ENCODE measurements at places on chromosomes 13 and 19.

DNA sequence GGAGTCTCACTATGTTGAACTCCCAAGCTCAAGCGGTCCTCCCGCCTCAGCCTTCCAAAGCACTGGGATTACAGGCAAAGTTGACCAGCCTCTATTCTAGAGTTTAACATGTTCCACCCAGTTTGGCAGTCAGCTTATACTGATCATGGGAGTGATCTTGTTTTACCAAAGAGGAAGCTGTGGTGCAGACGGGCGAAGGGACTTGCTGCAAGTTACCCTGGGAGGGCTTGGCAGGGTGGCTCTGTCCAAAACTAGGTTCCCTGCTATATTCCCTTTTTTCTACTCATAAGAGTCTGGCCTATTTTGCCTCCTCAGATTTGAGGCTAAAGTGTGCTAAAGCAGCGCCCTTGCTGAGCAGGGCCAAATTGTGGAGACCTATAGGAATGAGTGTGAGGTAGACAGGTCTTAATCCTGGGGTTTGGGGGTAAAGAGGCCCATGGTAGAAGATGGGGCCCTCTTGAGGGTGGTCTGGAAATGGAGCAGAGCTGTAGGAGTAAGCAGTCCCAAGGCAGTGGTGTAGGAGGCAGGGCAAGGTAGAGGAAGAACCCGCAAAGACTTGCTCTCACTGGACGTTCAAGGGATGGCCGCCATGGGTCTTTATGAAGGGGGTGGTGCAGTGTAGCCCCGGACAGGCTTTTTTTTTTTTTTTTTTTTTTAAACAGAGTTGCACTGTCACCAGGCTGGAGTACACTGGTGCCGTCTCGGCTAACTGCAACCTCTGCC lies 3.3 kb downstream of the RPS19 start:
- no peak for DNase-seq

GRCh38 chr19:796692-797527 lies at the start of gene PTBP1:
TSS of gene PTBP1 (plus strand) at chr19:797452. CDS start at chr19:797498, 46 bp downstream.
- peak; percentile 100 for DNase-seq

- DNase-seq: no peak
Measured at GRCh38 chr13:95387733-95388207, 86.5 kb upstream of the ABCC4 start.

GRCh38 chr19:58252102-58252685 lies 23.5 kb downstream of the ZNF544 start:
- no peak for DNase-seq

DNA sequence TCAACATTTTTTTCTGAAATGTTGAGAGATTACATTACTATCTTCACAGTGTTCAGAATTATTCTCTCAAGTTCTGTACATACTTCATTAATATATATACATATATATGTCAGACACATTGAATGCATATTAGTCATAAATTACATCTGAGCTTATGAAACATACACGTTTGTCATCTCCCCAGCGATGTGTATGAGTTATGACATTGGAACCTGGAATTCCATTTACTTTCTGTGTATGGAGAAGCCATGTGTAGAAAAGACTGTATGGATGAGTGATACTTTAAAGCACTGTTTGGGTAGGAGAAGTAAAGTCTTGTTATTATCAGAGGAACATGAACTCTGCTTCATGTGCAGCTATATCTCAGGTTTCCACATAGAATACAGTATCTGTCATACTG lies 167.2 kb downstream of the FGF14 start:
- DNase-seq: no peak

DNA sequence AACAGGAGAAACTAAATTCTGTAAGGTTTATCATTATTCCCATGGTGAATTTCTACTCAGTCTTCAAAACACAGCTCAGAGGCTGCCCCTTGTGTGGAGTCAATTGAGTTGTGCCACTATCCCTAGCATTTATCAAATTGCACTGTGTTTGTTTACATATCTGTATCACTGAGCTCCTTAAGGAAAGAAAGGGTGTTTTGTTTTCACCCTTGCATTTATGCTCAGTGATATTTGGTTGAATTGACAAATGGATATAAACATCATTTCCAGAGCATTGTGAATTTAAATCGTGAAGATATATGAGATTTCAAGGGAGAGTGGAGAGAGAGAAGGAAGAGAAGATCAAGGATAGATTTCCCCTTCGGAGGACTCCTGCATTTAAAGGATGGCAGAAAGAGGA lies 55.1 kb upstream of the TNFRSF19 start:
- DNase-seq: no peak

- no peak for DNase-seq
Measured at GRCh38 chr13:29500386-29500785, 95.1 kb downstream of the SLC7A1 start.

DNA sequence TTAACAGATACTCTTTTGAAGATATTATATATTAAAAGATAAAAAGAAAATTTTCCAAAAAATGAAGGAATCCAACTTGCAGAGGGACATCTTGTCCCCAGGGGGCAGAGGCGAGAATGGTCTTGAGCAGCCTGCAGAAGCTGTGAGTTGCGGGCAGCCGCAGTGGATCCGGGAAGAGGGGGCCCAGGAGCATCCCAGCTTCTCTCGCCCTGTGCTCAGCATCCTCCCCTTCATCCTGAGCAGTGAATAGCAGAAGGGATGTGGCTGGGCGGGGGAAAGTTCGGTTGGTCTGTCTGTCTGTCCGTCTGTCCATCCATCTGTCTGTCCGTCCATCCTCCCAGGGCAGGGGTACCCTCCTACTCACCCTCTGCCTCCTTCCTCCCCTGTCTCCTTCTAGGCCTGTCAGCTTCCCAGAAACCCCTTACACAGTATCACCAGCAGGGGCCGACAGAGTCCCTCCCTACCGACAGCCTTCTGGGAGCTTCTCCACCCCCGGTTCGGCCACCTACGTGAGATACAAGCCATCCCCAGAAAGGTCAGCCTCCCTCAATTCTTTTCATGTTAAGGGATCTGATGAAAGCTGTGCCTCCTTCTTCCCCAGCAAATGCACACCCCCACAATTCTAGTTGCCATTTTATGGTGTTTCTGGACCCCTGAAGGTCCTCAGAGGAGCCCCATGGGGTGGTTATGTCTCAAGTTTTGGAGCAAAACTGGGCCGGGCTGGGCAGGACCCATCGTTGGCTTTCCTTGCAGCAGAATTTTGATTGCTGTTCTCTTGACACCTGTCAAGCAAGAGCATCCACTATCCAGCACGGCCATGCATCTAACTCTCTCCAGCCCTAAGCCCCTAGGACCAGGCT lies 81.6 kb downstream of the DPF1 start:
- peak; percentile 5 for DNase-seq

DNA sequence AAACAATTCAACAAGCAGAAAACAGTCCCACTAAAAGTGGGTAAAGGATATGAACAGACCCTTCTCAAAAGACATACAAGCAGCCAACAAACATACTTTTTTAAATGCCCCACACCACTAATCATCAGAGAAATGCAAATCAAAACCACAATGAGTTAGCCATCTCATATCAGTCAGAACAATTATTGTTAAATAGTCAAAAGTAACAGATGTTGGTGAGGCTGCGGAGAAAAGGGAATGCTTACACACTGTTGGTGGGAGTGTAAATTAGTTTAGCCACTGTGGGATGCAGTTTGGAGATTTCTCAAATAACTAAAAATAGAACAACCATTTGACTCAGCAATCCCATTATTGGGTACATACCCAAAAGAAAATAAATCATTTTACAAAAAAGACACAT lies 8.7 kb downstream of the ZNF529 start:
- DNase-seq: no peak

Measured in amygdala (tissue), 56 donors.